ENCODE measurements at places on chromosomes 5 and 9.

DNA sequence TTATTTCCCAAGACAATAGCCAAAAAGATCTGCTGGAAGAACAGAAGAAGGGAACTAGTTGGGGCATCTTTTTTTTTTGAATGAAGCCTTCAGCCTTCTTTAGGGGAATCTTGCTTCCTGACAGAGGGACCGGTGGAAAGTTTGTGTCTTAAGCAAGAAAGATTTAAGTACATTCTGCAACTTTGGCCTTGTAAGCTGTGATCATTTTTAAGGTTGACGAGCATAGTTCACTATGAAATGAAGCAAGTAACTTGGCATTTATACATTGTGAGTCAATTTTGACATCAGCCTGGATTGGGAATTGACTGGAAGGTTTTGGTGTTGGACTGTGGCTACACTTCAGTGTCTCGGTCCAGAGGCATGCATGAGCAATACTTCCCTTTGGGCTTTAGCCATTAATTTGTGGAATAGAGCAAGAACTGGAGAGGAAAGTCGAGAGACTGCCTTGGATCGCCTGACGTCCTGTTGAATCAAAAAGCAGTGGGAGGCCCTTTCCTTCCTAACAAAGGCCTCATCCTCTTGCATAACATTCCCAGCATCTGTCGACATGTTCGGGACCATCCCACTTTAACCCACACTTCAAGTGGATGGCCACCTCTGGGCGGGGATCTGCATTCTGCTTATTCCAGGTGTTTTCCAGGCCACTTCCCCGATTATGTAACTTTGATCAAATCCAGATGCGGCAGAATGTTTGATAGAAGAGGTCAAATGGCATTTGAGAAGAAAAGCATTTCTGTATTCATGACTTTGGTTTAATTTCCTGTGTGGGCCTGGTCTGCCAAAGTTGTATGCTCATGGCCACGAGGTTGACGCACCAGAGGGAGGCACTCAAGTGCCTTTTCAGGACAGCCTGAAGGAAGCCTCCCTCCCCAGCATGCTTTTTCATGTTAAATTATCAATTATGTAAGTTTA lies 12.5 kb downstream of the ABL1 start:
- DNase-seq, result no peak

DNA sequence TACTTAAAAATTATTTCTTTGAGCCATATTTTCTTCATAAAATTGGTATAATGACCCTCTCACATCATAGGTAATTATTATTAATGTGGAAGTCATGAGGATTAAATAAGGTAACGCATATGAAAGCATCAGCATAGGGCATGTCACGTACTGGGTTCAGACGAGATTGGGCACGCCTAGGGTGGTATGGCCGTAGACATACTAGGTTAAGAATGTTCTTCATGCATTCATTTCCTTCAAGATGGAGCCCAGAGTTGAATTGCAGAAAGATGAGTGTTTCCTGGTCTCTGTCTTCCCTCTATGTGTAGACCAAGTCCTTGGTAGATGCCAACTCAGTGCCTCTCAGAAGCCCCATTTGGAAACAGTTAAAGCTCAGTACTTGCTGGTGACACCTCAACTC lies 174.1 kb upstream of the CLINT1 start:
- no peak for DNase-seq

DNA sequence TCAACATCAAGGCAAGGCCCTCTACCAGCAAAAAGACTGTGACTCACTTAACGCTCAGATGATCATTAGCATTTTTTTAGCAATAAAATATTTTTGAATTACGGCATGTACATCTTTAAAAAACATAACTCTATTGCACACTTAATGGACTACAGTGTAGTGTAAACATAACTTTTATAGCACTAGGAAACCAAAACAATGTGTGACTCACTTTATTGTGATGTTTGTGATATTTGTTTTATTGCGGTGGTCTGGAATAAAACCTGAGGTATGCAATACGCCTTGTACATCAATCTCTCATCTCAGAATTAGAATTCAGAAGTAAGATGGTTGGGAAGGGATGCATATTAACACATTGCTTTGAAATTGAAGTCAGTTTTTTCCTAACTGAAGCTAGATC lies 106.9 kb upstream of the PTCH1 start:
- no peak for DNase-seq

DNA sequence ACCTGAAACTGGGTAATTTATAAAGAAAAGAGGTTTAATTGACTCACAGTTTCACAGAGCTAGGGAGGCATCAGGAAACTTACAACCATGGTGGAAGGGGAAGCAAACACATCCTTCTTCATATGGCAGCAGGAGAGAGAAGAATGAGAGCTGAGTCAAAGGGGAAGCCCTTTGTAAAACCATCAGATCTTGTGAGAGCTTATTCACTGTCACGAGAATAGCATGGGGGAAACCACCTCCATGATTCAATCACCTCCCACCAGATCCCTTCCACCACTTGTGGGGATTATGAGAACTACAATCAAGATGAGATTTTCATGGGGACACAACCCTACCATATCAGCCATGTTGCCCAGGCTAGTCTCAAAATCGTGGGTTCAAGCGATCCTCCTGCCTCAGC lies 143.4 kb downstream of the FGF18 start:
- DNase-seq, result peak; percentile 6

DNA sequence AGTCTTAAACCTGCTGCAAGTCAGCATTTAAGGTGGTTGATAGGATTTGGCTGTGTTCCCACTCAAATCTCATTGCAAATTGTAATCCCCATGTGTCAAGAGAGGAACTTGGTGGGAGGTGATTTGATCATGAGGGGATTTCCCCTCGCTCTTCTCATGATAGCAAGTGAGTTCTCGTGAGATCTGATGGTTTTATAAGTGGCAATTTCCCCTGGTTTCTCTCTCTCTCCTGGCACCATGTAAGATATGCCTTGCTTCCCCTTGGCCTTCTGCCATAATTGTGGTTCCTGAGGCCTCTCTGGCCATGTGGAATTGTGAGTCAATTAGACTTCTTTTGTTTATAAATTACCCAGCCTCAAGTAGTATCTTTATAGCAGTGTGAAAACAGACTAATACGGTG lies 84.3 kb upstream of the SMC2 start:
- no peak for DNase-seq

DNA sequence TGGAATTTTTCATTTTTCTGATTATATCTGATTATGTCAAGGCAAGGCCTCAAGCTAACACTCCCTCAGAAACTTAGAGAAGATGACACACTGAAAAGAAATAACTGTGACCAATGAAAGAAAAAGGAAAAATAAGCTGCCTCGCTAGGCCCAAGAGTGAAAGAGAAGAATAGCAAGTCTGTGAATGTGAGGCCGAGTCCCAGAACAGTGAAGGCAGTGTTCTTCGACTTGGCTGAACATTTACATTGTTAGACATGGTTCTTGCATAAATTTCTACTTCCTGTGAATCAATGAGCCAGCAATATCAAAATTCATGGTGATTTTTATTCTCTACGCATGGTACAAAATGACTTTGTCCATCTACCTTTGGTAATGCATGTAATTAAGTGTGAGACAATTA lies at the start of gene ATP10B:
ATP10B (minus strand) TSS at position 163 of the 400 bp plus-strand sequence. CDS start 164,137 bp downstream, outside the sequence.
- no peak for DNase-seq

DNA sequence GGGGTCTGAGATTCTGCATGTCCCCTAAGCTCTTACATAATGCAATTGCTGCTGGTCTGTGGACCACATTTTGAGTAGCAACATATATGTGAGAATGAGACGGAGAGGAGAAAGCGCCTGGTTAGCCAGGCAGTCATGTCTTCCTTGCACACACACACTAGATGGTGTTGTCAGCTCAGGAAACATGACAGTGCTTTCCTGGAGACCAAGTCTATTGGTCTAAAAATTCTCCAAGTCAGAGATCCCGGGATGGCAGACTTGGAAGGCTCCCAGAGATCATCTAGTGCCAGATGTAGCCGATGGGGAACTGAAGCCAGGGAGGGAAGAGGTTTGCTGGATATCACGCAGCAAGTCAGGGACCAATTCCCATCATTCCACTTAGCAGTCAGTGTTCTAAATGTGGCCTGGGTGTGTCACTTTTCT lies 53.4 kb downstream of the GALNT12 start:
- DNase-seq, result no peak

DNA sequence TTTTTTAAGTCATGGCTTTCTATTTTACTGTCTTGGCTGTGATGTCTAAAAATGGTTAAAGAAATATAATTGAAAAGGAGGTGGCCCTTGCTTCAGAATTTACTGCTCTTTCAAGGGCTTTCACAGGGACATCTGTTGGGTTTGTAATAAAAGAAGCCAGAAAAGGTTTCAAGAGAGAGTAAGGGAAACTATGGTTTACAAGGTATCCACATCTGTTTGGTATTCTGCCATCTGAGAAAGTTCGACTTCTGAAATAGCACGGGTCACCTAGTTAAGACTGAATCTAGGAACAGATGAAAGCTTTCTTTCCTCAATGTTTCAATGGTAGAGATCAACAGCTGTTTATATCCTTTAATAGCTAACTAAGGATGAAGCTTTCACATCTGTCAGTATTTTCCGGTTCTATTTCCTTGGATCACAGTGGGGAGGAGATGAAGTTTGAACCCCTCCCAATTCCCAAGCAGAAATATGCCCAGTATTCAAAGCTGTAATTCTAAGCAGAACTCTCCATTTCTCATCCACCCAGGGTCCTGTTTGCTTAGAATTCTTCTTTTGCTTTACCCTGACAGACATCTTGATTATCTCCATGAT lies 72.8 kb upstream of the IFNK start:
- no peak for DNase-seq

- DNase-seq, result no peak
Observed at GRCh38 chr5:95110118-95110517, 174.8 kb downstream of the MCTP1 start.

GRCh38 chr9:12640016-12640587 lies 53.1 kb upstream of the TYRP1 start:
- no peak for DNase-seq

DNA sequence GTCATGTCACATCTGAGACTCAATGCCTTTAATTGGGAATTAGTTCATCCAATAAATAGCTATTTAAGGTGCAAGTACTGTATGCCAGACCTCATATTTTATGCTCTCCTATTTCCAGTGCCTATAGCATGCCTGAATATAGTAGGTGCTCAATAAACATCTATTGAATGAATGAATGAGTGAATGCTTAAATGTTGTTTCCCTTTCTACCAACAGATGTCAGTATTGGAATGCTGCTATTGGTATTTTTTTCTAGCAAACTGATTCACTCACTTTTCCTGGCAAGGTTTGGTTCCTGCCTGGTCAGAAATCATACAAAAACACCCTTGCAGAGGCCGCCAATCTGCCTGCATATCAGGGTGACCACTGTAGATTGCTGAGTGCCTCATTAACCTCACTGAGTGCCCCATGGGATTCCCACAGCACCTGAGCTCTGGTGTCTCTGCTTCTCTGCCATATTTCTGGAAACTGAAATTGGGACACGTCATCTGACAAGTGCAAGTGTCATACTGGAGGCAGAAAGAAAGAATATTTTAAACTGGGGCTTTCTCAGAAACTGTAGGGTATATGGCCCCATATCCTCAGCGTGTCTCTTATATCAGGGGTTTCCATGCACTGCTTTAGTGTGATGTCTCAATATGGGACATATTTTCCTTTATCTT lies 359.7 kb downstream of the TRIM32 start:
- no peak for DNase-seq

DNA sequence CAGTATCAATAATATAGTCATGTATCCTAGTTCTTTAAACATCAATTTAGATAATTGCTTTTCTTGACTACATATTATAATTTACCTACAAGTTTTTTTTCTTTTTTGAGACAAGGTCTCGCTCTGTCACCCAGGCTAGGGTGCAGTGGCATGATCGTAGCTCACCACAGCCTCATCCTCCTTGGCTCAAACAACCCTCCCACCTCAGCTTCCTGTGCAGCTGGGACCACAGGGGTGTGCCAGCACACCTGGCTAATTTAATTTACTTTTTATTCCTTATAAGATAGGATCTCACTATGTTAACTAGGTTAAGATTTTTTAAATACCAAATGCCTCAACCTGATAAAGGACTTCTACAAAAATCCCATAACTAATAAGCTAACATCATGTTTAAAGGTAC lies 21.1 kb downstream of the UIMC1 start:
- no peak for DNase-seq

DNA sequence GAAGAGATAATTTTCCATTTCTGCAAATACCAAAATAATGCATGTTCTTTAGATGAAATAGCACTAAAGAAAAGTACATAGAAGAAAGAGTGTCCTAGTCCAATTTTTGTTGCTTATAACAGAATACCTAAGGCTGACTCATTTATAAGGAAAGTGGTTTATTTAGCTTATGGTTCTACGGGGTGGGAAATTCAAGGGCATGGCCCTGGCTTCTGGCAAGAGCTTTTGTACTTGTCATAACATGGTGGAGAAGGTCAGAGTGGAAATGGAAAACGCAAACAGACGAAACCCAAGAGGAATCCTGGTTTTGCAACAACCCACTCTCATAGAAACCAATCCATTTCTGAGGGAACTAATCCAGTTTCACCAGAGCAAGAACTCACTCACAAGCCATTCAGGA lies 283.7 kb downstream of the CSNK1G3 start:
- no peak for DNase-seq

DNA sequence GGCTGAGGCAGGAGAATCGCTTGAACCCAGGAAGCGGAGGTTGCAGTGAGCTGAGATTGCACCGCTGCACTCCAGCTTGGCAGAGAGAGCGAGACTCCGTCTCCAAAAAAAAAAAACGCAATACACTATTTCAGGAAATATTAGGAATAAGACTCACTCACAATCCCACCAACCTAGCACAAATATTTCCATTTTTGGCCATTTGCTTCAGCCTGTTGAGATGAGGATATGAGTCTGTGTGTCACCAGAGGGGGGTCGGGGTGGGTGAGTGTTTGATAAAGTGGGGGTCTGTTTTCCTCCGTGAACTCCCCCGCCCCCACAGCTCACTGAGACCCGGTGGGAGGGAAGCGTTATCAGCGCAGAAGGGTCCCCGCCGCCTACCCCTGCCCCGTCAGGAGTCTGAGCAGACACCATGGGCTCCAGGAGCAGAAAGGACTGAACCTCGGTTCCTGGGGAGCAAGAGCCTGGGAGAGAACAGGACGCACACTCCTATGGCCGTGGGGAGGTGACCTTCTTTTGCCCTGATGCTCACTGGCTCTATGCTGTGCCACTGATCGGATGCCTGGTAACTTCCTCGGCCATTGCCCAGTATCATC lies 153.8 kb upstream of the PHYKPL start:
- DNase-seq, result no peak

GRCh38 chr5:150605546-150605945 lies 34.9 kb upstream of the SYNPO start:
- DNase-seq, result no peak

GRCh38 chr5:7886849-7887475 lies 18.0 kb downstream of the MTRR start:
- DNase-seq, result no peak

GRCh38 chr9:83511051-83511450 lies 27.1 kb downstream of the FRMD3 start:
- no peak for DNase-seq

DNA sequence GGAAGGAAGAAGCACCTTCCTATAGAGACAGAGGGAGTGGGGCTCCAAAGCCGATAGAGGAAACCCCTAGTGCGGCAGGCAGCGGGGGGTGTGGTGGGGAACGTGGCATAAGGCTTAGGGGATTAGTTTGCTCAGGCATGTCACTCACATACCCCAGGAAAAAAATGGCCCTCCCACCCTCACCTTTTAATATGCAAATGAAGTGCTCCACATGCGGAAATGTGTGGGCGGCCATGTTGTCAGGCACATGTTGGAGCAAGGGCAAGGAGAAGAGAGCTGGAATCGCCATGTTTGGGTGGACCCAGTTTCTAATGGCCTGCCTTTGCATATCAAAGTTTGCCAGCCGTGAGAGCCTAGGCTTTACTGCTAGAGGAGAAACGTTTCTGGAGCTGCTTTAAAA lies 758.8 kb downstream of the NR2F1-AS1 start:
- no peak for DNase-seq

Data from stimulated activated naive CD8-positive, alpha-beta T cell treated with anti-CD3 and anti-CD28 coated beads, Interleukin-15, Interleukin-2, amounts not matched to agents 100 U/mL and 50 U/mL, for 24 hours (primary cell).